ENCODE measurements at places on chromosomes 1 and 21.

GRCh38 chr1:215250913-215251312, 168.4 kb downstream of the KCNK2 start:
- no peak for DNase-seq

- no peak for DNase-seq
Measured at GRCh38 chr1:218395916-218396315, 50.8 kb downstream of the TGFB2 start.

- no peak for DNase-seq
Measured at GRCh38 chr21:34722684-34723300, 54.0 kb downstream of the CLIC6 start.

- DNase-seq = no peak
Measured at GRCh38 chr1:165467706-165468105, 22.8 kb upstream of the RXRG start.

GRCh38 chr1:18736958-18737357, 106.3 kb downstream of the PAX7 start:
- DNase-seq = no peak

DNA sequence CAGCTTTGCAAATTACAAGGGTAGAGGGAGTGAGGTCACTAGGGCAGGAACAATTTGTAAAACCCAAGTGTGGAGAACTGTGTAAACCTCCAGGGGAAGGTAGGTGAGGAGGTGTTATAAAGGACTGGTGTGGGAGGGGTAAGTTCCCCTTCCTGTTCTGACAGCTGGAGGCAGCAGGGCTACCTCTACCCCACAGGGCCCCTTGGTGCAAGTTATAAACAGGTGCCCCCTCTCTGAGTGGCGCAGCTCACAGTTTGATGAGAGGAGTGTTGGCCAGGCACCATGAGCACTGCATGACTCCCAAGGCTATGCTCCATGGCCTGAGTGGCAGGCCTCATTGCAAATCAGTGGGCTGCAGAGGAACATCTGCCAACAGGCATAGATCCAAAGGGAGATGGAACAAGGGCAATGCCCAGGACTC, 41.0 kb downstream of the MFSD2A start:
- no peak for DNase-seq

DNA sequence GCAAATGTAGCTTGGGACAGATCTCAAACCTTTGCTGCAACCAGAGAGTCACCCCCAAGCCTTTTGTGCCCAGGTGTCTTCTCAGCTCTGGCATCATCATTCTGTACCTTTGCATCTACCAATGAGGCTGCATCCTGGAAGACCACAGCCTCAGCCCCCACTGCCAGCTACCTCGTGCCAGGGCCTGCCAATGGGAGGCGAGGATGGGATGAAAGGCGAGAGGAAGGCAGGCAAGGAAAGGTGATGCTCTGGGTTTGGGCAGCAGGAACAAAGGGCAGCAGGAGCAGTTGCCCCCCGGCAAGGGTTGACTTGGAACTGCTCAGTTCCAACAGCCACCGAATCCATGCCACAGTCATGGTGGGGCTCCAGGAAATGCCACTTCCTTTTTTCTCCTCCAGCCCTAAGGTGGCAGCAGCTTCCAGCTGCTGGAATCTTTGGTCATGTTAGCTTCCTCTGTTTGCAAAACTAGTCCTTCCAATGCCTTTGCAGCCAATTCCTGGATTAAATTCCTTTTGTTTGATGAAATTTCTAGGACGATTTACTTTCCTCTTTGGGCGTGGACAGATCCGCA, 651.6 kb downstream of the NPHP4 start:
- DNase-seq = no peak

DNA sequence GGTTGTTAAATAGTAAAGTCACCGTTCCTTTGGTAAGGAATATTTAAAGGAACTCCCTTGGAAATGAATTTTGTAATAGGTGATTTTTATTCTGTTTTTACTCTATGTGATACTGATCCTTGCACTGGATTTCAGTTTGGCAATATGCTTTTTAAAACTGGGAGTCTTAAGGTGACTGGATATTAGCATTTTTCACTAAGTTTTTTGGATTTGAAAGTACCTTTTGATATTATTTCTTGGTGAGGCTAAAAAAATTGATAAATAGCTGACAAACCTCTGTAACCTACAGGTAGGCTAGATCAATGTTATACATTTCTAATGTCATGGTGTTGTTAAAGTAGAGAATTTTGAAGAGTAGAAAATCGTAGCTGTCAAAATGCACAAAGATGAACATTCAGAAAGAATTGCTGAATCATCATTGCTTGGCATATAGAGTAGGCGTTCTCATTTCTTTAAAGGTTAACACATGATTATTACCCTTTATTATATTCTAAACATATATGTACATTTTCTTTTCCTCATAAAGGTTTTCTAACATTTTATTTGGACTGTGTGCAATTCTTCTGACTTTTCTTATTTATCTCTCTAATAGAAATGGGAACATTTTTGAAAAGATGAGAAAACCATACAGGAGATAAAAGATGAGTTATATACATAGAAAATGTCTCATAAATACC, 1.5 kb upstream of the DNAJB4 start:
- DNase-seq = no peak

Data from uterus (tissue), 4 donors.